ENCODE measurements at places on chromosomes 3 and 15.

GRCh38 chr3:172152874-172153273 lies 113.5 kb downstream of the FNDC3B start:
- no peak overlapping the region for H3K27ac ChIP-seq
- no peak for DNase-seq
- H3K4me1 ChIP-seq: peaks cover 9% of the 10 kb centered on the region
- H3K4me3 ChIP-seq: no peak overlapping the region
- H3K27me3 ChIP-seq: no peaks in the 10 kb centered on the region

- H3K36me3 ChIP-seq: no peaks in the 10 kb centered on the region
- no peak overlapping the region for H3K4me3 ChIP-seq
- no peak for DNase-seq
- no peak overlapping the region for H3K27ac ChIP-seq
- H3K4me1 ChIP-seq: peaks cover 18% of the 10 kb centered on the region
Measured at GRCh38 chr3:4508048-4508981, 15.2 kb downstream of the ITPR1 start.

DNA sequence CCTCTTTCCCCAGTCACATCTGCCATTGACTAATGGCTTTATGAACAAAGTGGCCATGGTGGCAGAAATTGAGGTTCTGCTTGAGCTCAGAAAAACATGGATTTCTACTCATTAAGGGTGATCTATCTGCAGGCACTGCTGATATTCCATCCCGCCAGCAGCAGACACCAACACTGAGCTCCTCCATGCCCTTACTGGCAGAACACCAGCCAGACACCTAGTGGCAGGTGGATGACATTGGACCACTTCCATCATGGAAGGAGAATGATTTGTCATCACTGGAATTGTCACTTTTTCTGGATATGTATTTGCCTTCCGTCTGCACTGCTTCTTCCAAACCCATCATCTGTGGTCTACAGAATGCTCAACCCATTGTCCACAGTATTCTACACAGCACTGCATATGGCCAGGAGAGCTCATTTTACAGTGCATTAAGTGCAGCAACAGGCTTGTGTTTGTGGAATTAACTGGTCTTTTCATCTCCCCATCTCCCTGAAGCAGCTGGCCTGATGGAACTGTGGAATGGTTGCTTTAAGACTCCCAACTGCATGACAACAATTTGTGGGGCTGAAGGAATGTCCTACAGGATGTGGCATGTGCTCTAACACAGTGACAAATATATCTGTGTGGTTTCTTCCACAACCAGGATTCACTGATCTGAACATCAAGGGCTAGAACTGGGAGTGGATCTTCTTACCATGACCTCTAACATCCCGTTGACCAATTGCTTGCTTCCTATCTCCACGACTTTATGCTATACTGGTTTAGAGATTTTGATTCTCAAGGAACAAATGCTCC lies 103.4 kb downstream of the WNT7A start:
- H3K27ac ChIP-seq: no peak overlapping the region
- H3K4me3 ChIP-seq: no peak overlapping the region
- H3K27me3 ChIP-seq: no peaks in the 10 kb centered on the region
- no peak for DNase-seq

DNA sequence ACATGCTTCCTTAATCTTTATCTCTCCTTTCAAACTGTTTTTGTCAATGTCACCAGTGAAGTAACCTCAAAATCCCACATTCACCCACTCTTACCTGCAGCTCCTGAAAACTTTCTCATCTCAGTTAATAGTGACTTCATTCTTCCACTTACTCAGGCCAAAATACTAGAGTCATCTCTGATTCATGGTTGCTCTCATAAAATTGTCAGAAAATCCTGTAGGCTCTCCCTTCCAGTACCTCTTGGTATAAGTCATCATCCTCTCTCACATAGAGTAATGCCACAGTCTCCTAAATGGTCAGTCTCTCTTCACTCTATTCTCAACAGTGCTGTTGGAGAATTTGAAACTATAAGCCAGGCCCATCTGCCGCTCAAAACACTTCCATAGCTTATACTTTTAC lies 34.9 kb upstream of the POU1F1 start:
- no peaks in the 10 kb centered on the region for H3K36me3 ChIP-seq
- no peak overlapping the region for H3K27ac ChIP-seq
- no peak overlapping the region for H3K4me3 ChIP-seq
- no peak for DNase-seq
